Activated CD4-positive, alpha-beta T cell treated with anti-CD3 and anti-CD28 coated beads, Interleukin-2, amount 10 ng/mL, durations not matched to agents 7 days and 5 days (primary cell): ENCODE measurements at places on chromosomes 12 and 14. TPM values are rescaled to one million over a fixed set of nuclear protein-coding genes. Genes with fewer than 3 reads are reported as not detected.

GRCh38 chr12:65152596-65152995 lies 16.8 kb upstream of the LEMD3 start:
- H3K36me3 ChIP-seq, result peaks cover 9% of the 10 kb centered on the region
- no peak overlapping the region for H3K27ac ChIP-seq
- peaks cover 20% of the 10 kb centered on the region for H3K4me1 ChIP-seq
- H3K27me3 ChIP-seq, result peaks cover 27% of the 10 kb centered on the region
- DNase-seq, result no peak
- no peak overlapping the region for H3K4me3 ChIP-seq

DNA sequence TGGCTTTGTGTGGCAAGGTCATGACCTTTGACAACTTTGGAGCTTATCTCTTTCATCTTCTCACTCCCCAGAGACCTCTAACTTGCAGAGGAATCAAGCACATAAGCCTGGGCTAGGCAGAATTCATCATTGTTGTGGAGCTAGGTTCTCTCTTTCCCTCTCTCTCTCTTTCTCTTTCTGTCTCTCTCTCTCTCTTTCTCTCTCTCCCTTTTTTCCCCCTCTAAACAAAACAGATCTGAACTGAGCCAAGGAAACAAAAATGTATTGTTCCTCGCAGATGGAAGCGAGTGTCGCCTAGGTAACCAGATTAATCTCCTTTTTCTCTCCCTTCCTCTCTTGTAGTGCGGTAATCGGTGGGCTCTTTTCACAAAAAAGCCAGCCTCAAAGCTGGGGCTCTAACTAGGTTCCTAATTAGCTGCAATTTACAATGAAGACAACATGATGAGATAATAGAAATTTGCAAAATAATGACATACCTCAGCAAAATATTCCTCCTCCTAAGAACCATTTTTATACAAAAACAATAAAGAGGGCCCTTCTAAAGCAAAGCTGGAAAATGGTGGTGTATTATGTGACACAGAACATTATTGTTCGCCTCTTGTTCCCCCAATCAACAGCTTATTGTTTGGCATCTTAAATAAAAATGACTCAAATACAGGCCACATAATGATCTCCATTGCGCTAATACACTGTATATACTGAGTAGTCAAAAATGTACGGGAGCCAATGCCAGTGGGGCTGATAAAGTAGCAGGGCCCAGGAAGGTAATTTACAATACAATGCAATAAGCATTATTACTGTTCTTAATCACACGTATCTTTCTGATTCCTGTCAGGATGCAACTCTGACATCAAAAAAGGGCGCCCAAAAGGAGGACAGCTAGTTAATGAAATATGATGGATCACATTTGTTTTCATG lies 65.7 kb upstream of the SOX5 start:
- no peaks in the 10 kb centered on the region for H3K36me3 ChIP-seq
- H3K4me1 ChIP-seq, result no peaks in the 10 kb centered on the region
- no peaks in the 10 kb centered on the region for H3K27me3 ChIP-seq
- DNase-seq, result no peak

- no peaks in the 10 kb centered on the region for H3K36me3 ChIP-seq
- no peaks in the 10 kb centered on the region for H3K4me1 ChIP-seq
- DNase-seq, result no peak
Observed at GRCh38 chr12:127178463-127178862, 1088.5 kb upstream of the TMEM132C start.

DNA sequence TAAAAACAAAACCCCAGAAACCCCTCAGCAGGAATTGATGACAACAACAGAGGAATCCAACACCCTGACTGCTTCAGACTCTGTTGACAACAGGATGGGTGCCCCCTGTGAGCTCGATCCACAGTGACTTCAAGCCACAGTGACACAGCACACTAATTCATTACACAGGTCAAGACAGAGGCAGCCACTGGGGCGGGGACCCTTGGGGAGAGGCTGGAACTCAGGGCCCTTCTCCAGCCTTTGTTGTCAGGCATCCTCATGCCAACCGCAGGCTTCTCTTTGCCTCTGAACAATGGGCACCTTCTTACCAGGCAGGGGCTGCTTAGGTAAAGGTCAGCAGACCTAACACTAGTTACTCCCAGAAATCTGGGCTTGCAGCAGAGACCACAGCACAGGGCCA lies 37.6 kb downstream of the ACADS start:
- peaks cover 22% of the 10 kb centered on the region for H3K36me3 ChIP-seq
- H3K4me1 ChIP-seq, result peaks cover 9% of the 10 kb centered on the region
- no peak for DNase-seq
- H3K4me3 ChIP-seq, result no peak overlapping the region
- H3K27me3 ChIP-seq, result no peaks in the 10 kb centered on the region

GRCh38 chr12:108802101-108802961 lies 55.1 kb downstream of the SSH1 start:
- peaks cover 39% of the 10 kb centered on the region for H3K36me3 ChIP-seq
- no peak for DNase-seq
- no peak overlapping the region for H3K4me3 ChIP-seq
- no peaks in the 10 kb centered on the region for H3K27me3 ChIP-seq
- H3K4me1 ChIP-seq, result peaks cover 6% of the 10 kb centered on the region
- no peak overlapping the region for H3K27ac ChIP-seq

DNA sequence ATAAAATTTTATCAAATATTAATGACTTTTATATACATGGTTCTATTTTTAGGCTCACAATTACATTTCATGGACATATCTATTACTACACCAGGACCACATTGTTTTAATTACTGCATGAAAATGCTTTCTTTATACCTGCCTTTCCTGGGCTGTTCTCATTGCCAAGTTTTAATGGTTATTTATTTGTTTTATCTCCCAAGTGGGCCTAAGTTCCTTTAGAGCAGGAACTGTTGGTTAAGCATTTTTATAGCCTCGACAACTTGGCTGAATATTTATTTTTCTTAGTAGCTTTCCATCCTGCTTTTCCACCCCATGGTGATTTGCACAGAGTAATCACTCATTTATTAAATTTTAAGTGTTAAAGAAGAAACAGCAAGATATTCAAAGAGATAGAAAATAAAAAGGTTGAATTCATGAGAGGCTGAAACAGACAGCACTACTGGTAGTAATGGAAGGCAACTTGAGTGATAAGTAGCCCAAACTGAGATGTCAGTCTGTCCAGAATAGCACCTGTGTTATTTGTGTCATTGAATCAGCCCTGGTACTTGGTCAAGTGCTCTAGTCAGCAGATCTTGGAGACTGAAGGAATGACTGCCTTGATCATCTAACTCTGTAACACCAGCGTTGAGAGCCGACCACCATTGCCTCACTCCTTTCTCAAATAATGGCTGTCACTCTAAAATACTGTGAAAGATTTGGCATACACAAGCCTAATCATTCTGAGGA lies 119.1 kb upstream of the EGLN3 start:
- peaks cover 34% of the 10 kb centered on the region for H3K27me3 ChIP-seq
- DNase-seq, result no peak
- H3K36me3 ChIP-seq, result peaks cover 6% of the 10 kb centered on the region
- H3K27ac ChIP-seq, result no peak overlapping the region
- no peak overlapping the region for H3K4me3 ChIP-seq

- H3K27me3 ChIP-seq, result no peaks in the 10 kb centered on the region
- H3K27ac ChIP-seq, result peak overlapping the region; percentile 89
Observed at GRCh38 chr12:130796985-130797686, 41.9 kb downstream of the STX2 start.

Gene SRGAP1
- total RNA-seq, result not detected
